Mononuclear cell (primary cell): ENCODE measurements at places on chromosomes 16 and 17. TPM values are rescaled to one million over a fixed set of nuclear protein-coding genes. Genes with fewer than 3 reads are reported as not detected.

The KRTAP9-4 gene
- not detected for total RNA-seq

The ZFP3 gene
- total RNA-seq: 1.9 TPM

The C17orf78 gene
- total RNA-seq: not detected

The IGF2BP1 gene
- total RNA-seq: under 0.01 TPM

The FGF11 gene
- total RNA-seq: 0.21 TPM

The ENPP7 gene
- not detected for total RNA-seq

The SULT1A1 gene
- total RNA-seq: 53.4 TPM

The FBXW10 gene
- not detected for total RNA-seq

The TBC1D3 gene
- total RNA-seq: not detected

The BAIAP3 gene
- total RNA-seq: 2.3 TPM
